T follicular helper cell (primary cell): ENCODE measurements at places on chromosomes 13 and 19.

GRCh38 chr13:76826527-76826926 lies 59.7 kb downstream of the KCTD12 start:
- no peak for DNase-seq

GRCh38 chr19:2992958-2993357 lies 15.6 kb downstream of the TLE6 start:
- no peak for DNase-seq

GRCh38 chr19:27868007-27868406 lies 1344.9 kb downstream of the UQCRFS1 start:
- no peak for DNase-seq

DNA sequence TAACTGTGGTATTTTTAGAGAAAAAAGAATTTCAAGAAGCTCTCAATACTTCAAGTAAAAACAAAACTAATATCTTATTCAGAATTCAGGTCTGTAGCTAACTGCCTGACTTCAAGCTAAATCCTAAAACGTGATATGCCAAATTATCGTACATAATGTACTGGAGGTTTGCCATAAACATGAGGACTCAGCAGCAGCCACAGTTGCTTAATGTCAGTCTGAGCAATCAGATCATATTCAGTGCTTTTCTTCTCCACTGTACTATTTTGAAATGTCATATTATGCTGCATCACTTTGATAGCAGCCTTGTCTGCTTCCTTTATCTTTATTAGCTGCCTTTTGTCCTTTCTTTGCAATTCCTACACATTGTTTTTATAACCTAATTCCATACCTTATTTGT lies 265.1 kb upstream of the EDNRB start:
- no peak for DNase-seq

GRCh38 chr19:55640577-55641425 lies at the start of gene ZNF580:
Gene ZNF580 (plus strand): TSS chr19:55641002. CDS start chr19:55642509, 1,507 bp downstream.
- no peak for DNase-seq

DNA sequence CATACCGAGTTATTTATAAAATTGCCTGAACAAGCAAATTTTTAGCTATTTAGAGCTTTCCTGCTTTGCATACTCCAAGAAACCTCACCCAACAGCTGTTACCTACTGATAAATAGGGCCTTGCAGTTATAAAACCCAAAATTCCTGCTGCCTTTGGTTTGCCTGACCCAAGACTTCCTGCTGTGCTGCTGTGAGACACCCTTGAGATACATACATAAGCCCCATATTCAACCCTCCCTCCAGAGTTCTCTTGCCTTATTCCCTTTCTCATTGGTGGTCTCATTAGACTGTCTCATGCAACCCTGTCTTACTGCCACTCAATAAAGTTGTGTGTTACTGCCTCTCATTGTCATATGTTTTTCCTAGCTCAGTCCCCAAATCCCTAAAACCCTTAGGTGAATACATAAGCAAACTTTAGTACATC lies 677.6 kb downstream of the UQCRFS1 start:
- DNase-seq: no peak

- DNase-seq: no peak
Observed at GRCh38 chr13:48404952-48405351, 8.0 kb downstream of the LPAR6 start.

GRCh38 chr13:40515702-40516101 lies 150.7 kb downstream of the FOXO1 start:
- no peak for DNase-seq

GRCh38 chr19:4503132-4503824 lies 15.0 kb downstream of the PLIN4 start:
- no peak for DNase-seq
